GM04503 (cell line): ENCODE measurements at places on chromosomes 4 and X.

DNA sequence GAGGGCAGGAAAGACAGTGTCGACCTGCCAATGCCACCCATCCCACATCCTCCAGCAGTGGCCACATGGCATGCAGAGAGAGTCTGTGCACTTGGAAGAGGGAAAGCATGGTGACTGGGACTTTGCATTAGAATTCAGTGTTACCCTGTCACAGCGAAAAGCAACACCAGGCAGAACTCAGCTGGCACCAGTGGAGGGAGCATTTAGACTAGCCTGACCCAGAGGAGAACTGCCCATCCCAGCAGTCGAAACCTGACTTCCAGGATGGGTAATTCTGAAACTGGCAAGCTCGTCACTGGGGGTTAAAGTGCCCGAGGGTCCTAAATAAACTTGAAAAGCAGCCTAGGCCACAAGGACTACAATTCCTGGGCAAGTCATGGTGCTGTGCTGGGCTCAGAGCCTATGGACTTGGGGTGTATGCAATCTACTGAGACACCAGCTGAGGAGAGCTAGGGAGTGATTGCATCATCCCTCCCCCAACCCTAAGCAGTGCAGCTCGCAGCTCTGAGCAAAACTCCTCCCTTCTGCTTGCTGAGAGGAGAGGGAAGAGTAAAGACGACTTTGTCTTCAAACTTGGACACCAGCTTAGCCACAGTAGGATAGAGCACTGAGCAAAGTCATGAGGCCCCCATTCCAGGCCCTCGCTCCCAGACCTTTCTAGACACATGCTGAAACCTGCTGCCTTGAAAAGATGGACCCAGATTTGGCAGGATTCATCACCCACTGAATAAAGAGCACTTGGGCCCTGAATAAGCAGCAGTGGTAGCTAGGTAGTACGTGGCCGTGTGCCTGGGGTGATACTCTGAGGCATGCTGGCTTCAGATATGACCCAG, 68.8 kb downstream of the DDX60L start:
- DNase-seq: no peak

DNA sequence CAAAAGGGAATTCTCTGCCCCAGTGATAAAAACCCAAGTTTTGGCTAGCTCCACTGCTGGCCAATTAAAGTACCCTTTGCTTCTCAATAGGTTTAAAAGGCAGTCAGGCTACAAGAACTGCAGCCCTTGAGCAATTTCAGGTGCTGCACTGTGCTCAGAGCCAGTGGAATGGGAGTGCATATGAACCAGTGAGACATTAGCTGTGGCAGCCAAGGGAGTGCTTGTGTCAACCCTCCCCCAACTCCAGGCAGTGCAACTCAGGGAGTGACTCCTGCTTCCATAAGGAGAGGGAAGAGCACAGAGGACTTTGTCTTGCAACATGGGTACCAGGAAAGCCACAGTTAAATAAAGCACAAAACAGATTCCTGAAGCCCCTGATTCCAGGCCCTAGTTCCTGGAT, 61.6 kb upstream of the VAMP7 start:
- DNase-seq: no peak

- DNase-seq: no peak
Observed at GRCh38 chrX:134691453-134691852, 33.2 kb upstream of the PLAC1 start.

DNA sequence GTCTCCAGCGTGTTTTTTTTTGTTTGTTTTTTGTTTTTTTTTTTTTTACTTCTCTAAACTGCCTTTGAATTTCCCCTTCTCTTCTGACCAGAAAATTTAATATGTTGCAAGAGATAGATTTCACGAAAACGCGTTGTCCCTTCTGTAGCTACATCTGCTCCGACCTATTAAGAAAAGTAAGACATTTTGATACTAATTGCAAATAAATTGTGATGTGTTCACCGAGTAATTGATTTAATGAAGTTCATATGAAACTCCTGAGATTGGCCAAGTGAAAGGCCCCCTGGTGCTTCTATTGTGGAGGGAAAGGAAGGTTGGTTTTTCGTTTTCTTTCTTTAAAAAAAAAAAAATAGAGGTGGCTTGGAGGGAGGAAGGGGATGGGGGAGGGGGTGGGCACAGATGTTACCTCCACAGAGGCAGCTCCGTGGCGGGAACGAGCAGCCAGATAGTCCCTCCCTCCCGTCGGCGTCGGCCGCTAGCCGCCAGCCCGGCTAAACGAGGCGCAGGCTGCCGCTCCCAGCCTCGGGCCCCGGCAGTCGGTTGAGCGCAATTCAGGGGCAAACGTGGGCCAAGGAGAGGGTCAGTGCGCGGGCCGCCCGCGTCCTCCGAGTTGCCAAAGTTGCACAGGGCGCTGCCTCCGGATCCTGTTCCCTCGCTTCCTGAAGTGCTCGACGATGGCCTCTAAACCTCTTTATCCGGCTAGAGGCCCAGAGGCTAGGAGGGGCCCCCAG, 139.1 kb upstream of the ZIC3 start:
- DNase-seq: no peak

DNA sequence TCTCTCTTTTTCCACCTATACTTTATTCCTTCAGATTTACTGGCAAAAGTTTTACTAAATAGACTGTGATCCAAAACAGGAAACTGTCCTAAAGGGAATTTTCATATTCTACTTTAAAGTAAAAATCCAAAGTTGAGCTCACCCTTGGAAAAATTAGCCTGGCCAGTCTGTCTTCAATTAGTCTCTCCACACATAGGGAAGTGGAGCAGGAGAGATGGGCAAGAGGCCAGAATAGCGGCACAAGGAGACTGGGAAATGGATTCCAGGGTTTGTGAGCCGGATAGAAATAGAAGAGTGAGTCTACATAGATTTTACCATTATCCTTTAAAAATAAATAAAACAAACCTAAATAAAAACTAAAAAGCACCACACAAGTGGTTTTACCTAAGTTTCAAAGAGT, 16.2 kb upstream of the FRMD7 start:
- no peak for DNase-seq

DNA sequence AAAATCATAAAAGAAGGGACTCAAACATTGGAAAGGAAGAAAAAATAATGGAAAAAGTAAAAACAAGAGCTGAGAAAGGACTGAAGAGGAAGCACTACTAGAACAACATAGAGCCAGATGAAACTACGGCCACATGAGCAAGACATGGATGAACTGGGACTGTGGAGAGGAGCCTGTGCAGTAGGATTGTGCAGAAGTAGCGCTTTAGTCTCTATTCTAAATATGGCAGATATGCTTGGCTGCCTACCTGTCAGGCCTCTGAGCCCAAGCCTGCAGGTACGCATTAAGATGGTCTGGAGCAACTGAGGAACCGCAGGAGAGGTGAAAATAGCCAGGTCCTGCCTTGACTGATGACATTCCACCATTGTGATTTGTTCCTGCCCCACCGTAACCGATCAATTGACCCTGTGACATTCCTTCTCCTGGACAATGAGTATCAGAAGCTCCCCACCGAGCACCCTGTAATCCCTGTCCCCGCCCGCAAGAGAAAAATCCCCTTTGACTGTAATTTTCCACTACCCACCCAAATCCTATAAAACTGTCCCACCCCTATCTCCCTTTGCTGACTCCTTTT, 154.3 kb downstream of the CAMK2D start:
- no peak for DNase-seq

DNA sequence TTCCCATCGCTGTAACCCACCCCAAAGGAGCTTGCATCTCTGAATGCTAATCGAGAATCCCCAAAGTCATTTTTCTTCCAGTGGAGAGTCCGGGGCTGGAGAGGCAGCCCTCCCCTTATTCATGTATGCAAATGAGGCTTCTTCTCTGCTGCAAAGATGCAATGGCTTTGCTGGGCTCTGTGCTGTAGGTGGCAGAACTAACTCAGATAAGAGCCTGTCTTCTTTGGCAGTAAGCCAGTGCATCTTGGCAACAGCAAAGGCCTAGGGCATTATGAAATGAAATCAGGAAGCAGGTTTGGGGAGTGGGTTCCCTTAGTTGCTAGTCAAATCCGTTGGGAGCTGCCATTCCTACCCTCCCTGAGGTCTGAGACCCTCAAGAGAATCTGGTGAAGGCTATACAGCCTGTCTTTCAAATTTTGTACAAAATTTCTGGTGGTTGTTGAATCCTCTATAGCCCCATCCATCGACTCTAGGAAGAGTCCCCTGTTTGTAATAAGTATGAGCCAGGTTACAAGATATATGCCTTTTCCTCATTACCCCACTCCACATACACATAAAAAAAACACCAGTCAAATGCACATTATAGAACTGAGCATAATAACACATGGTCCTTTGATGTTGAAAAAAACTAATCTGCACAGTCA, 290.6 kb upstream of the TAPT1 start:
- DNase-seq: no peak

DNA sequence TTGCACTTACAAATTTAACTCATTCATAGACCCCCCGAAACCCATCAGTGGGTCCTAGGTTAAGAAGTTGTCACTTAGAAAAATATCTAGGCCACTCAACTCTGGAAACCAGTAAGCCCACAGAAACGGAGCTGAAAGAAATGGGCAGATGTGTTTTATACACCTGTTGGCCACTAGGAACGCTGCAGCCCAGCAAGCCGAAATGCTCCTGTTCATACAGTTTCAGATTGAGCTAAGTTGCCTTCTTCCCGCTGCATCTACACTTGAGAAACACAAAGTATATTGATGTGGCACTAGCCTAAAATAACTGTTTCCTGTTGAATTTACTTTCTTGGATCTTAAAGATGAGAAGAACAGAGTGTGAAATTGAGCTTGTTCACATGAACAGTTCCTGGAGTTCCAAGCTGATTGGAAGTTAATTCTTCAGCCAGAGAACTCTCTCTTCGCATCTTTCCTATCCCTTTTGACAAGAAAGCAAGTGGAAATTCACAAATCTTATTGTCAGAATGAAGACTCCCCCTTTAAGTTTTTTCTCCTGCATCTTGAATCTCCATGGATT, 174.1 kb downstream of the RBMX2 start:
- no peak for DNase-seq

- no peak for DNase-seq
Observed at GRCh38 chr4:140056015-140056414, 98.0 kb downstream of the MAML3 start.

DNA sequence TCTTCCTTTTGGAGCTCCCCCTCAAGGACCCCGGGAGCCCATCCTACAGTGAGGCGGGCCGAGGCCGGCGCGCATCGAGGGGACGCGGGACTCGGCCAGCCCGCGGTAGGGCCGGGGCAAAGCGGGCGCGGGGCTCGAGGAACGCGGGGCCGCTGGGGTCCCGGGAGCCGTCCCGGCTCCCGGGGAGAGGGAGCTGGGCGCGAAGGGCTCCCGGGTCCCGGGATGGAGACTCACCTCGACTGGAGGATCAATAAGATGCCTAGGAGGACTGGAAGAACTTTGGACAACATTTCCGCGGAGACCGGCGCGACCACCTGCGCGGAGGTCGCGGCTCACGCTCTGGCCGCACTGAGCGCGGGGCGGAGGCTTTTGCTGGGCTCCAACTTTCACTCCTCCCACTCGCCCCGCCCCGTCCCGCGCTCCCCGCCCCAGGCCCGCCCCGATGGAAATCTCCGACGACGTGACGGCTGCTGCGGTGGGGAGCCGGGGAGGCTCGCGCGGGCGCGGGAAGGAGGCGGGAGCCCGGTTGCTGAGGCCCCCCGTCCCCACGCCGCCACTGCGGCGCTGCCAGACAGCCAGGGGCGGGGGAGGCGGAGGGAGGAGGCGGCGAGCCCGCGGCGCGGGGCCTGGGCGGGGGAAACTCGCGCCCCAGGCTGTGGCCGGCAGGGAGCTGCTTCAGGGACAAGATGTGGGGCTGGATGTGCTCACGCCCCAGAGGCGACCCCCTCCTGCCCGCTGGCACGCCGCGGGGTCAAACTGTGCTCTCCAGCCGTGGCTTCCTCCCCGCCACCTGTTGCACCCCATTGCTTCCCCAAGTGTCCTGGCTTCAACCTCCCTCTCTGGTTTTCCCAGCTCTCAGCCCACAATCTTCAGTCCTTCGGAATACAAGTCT, at the start of gene GABRE:
TSS of gene GABRE (minus strand) at position 341 of the 892 bp plus-strand sequence. CDS start at position 290, 51 bp downstream.
- DNase-seq: no peak

DNA sequence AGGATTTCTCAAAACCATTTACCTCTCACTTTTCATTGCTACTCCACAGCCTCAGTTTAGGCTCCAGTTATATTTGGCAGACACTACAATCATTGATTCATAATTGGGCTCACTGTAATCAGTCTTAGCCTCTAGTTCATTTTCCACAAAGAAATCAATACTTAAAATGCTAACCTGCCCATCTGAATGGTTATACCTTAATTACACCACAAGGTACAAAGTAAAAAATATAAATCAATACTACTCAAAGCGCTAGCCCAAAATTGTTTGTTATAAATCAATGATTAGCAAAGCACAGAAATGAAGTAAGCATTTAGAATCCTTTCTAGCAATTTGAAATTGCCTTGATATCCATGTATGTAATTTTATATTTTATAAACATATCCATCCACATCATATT, 222.6 kb upstream of the NDST3 start:
- no peak for DNase-seq

GRCh38 chr4:171390626-171391025, 422.6 kb upstream of the GALNTL6 start:
- DNase-seq: no peak

GRCh38 chr4:71132486-71132885, 139.0 kb downstream of the DCK start:
- DNase-seq: peak; percentile 27

- DNase-seq: no peak
Observed at GRCh38 chr4:77635246-77635645, 29.6 kb downstream of the CXCL13 start.

- DNase-seq: no peak
Observed at GRCh38 chr4:16883806-16884205, 14.6 kb downstream of the LDB2 start.

- DNase-seq: no peak
Observed at GRCh38 chrX:25754399-25754798, 383.7 kb upstream of the MAGEB18 start.

DNA sequence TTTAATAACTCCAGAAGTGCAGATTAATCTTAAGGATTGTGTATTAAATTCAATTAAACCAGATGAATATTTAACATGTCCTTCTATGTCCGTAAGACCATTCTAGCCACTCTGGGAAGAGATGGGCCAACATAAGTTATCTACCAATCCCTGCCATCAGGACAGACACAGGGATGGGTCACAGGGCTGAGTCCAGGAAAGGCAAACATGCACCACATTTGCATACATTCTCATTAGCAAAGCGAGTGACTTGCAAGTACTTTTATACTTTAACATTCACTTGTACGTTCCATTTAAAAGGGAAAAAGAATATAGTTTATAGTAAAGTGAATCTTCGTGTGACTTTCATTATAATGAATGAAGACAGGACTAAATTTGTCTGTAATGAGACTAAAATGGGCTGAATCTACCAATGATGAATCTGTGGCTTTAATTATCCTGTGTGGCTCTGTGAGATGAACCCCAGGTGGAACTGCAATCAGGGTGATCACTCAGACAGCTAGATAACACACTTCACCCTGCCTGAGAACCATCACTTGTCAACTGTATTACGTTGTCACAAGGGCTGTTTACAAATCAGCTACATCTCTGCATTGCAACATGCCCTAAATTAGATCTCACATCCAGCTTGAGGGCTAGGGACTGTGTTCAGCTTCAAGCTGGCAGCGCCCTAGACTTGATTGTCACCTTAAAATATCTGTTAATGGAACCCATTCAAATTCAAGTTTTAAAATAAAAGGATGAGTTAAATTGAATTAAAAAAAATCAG, 77.2 kb downstream of the SH3KBP1 start:
- no peak for DNase-seq
